Activated CD4-positive, alpha-beta T cell treated with anti-CD3 and anti-CD28 coated beads, Interleukin-2, amount 50 U/mL, for 4 hours (primary cell): ENCODE measurements at places on chromosomes 5 and 9.

- DNase-seq, result no peak
These were observed 12.8 kb upstream of the LAMC3 start for GRCh38 chr9:130996205-130996604.

GRCh38 chr9:134936346-134937163 lies 18.8 kb upstream of the FCN1 start:
- DNase-seq, result no peak

DNA sequence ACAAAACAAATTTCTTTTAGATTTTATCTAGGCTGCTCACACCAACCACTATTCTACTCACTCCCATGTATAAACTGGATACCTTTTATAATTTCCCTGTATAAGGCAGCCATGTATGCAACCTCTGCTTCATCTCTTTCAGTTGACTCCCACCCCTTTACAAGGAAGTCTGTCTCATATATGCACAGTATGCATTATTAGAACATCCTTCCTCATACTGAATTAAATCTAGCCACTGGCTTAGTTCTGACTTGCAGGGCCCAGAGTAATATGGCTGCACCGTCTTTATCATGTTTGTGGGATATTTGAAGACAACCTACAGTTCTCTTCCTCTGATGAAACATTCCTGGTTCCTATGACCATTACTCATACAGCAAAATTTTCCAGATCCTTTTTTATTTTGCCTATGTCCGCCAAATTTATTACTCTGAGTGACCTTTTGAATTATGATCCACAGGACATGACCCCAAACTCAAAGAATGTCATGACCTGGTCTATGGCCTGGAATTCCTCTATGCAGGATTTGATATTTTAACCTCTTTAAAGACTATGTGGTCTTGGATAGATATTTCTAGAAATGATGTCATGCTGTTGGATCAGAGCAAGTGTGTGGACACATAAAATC lies 76.6 kb upstream of the ITGA1 start:
- DNase-seq, result no peak

- DNase-seq, result no peak
These were observed 72.2 kb downstream of the C5orf15 start for GRCh38 chr5:133895979-133896845.

DNA sequence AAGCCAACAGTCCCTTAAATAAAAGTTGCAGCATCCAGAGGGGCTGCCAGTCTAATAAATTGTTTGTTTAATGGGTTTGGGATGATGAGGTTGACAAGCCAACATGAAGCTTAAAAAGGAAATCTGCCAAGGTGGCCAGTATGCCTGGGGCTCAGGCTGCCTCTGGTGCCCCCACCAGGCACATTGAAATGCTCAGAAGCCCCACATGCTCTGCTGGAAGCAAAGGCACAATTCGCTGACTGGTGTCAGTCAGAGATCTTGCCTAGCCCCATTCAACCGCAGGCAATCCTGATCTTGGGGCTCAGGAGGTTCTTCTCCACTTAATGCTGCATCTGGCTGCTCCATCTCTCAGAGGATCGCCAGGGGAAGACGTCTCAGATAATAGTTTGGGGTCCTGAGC lies 44.2 kb upstream of the TCERG1 start:
- no peak for DNase-seq

- no peak for DNase-seq
These were observed 213.3 kb downstream of the SEMA6A start for GRCh38 chr5:116361171-116361967.

DNA sequence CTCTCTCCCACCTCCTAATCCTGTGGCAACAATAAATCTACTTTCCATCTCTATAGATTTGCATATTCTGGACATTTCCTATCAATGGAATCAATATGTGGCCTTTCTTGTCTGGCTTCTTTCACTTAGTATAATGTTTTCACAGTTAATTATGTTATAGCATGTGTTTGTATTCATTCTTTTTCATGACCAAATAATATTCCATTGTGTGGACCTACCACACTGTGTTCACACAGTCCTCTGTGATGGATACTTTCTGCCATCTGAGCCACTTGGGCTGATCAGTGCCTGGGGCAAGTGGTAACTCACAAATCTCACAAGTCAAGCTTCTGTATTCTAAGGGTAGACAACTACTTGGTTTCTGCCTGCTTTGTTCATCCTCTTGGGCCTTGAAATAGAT lies 48.7 kb upstream of the POMT1 start:
- DNase-seq, result no peak

DNA sequence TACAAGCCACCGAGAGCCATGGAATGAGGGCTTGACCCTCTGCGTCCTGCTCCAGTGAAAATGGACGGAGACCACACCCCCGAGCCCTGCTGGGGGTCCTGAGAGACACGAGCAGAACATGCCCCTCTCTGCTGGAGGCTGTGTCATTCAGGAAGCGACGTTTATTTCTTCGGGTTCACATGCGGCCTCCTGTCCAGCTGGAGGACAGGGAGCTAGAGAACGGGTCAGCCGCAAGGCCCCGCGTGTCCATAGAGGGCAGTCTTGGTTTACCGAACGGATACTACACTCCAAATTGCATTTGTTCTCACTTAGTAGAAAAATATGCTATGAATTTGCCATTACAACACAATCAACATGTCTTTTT lies 36.1 kb downstream of the MRPL36 start:
- DNase-seq, result peak; percentile 19

DNA sequence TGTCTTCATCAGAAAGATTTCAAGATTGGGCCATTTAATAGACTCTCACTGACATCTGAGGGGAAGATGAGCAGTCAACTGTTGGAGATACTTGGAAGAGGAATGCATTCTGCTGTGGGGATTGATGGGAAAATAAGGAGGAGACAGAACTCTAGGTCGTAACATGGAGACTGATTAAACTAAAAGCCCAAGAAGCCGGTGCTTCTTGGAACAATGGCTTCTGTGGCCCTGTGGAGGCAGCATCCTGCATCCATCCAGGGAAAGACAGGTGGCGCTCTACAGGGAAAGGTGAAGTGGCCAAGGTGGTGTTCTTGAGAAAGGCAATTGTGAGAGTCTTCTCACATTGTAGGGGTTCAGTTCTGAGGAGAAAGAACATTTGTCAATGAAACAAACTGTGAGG lies 31.3 kb downstream of the ZFAND5 start:
- DNase-seq, result no peak
